ENCODE measurements at places on chromosomes 1 and 21.

- H3K4me1 ChIP-seq, result no peaks in the 10 kb centered on the region
- H3K27ac ChIP-seq, result no peak overlapping the region
- no peak overlapping the region for H3K4me3 ChIP-seq
- no peak for DNase-seq
- H3K27me3 ChIP-seq, result no peaks in the 10 kb centered on the region
These were observed 15.4 kb downstream of the COL9A2 start for GRCh38 chr1:40301541-40302299.

DNA sequence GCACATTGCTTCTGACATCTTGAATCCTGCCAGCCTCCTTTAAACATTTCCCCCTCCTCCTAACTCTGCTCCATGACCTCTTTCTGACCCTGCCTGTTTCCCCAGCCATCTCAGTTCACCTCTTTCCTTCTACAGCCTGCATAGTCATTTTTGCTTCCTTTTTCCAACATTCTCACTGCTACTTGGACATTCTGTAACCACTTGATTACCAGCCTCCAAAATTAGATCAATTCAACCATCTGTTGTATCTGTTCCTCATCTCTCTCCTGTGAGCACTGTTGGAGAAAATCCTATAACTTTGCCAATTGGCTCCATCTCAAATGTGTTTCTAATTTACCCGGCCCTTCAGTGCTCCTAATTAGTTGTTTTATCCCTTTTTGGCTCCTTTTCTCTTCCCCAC lies 27.5 kb upstream of the GPR88 start:
- no peak overlapping the region for H3K4me3 ChIP-seq
- H3K27ac ChIP-seq, result no peak overlapping the region
- no peaks in the 10 kb centered on the region for H3K27me3 ChIP-seq
- no peaks in the 10 kb centered on the region for H3K36me3 ChIP-seq
- DNase-seq, result no peak
- H3K4me1 ChIP-seq, result no peaks in the 10 kb centered on the region

DNA sequence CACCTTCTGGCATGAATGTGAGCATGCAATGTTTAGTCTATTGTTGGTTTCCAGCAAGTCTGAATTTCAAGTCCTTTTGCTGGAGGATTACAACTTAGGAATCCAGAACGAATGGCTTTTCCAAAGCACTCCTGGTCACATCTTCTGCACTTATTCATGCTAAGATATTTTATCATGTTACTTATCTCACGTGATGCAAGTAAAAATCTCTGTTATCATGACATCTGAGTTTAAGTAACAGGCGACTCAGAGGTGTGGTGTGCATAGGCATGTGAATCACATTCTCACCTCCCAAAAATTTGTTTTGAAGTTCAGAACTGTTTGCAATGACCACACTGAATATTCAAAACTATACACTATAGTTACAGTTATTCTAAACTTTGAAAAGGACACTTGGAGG lies 204.8 kb upstream of the FGGY start:
- no peak overlapping the region for H3K27ac ChIP-seq
- no peaks in the 10 kb centered on the region for H3K27me3 ChIP-seq
- no peaks in the 10 kb centered on the region for H3K36me3 ChIP-seq
- no peak for DNase-seq
- no peak overlapping the region for H3K4me3 ChIP-seq

GRCh38 chr1:207781312-207781711 lies 29.5 kb downstream of the CD46 start:
- H3K27ac ChIP-seq, result no peak overlapping the region
- H3K27me3 ChIP-seq, result no peaks in the 10 kb centered on the region
- no peak for DNase-seq
- H3K4me1 ChIP-seq, result no peaks in the 10 kb centered on the region
- no peak overlapping the region for H3K4me3 ChIP-seq

- H3K4me1 ChIP-seq, result no peaks in the 10 kb centered on the region
- no peak overlapping the region for H3K4me3 ChIP-seq
- H3K36me3 ChIP-seq, result no peaks in the 10 kb centered on the region
These were observed 14.9 kb downstream of the SLC26A9 start for GRCh38 chr1:205928317-205928716.

GRCh38 chr1:56525489-56526041 lies 53.8 kb downstream of the PLPP3 start:
- peaks cover 6% of the 10 kb centered on the region for H3K36me3 ChIP-seq
- H3K4me3 ChIP-seq, result no peak overlapping the region
- no peak for DNase-seq
- no peaks in the 10 kb centered on the region for H3K27me3 ChIP-seq
- no peak overlapping the region for H3K27ac ChIP-seq

DNA sequence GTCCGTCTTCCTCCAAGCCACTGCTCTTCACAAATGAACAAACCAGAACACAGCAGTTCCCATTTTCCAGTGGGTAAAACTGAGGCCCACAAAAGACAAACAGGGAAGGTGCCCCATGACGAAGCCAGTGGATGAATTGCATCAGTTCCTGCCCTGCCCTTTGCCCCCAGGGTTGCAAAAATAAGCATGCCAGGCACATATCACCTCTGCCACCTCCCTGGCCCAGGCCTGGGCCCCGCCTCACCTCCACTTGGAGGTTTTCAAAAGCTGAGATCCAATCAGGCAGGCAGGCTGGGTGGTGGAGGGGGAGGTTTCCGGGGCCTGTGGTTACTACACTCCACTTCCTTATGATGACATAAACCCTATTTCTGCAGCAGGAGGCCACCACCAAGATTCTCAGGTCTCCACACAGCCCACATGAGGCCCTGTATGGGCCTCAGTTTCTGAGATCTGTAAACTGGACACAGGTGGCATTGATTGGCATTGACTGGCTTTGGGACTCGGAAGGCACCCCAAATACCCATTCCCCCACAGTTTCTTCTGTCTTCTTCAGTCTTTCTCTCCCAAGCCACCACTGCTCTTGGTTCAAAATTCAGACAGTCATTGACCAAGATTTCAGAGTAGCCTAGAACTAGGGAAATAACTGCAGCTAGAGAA lies 4.1 kb downstream of the KIF21B start:
- no peaks in the 10 kb centered on the region for H3K36me3 ChIP-seq
- H3K27ac ChIP-seq, result no peak overlapping the region
- no peak for DNase-seq

- no peak for DNase-seq
- H3K27ac ChIP-seq, result no peak overlapping the region
- peak overlapping the region; percentile 39 for H3K4me3 ChIP-seq
- H3K4me1 ChIP-seq, result peaks cover 12% of the 10 kb centered on the region
These were observed 15.6 kb downstream of the HLX start for GRCh38 chr1:220894924-220895256.

- peak overlapping the region; percentile 13 for H3K4me3 ChIP-seq
- DNase-seq, result no peak
- no peaks in the 10 kb centered on the region for H3K4me1 ChIP-seq
- no peaks in the 10 kb centered on the region for H3K36me3 ChIP-seq
- H3K27me3 ChIP-seq, result no peaks in the 10 kb centered on the region
- no peak overlapping the region for H3K27ac ChIP-seq
These were observed 82.8 kb downstream of the DISP1 start for GRCh38 chr1:222897527-222898190.

DNA sequence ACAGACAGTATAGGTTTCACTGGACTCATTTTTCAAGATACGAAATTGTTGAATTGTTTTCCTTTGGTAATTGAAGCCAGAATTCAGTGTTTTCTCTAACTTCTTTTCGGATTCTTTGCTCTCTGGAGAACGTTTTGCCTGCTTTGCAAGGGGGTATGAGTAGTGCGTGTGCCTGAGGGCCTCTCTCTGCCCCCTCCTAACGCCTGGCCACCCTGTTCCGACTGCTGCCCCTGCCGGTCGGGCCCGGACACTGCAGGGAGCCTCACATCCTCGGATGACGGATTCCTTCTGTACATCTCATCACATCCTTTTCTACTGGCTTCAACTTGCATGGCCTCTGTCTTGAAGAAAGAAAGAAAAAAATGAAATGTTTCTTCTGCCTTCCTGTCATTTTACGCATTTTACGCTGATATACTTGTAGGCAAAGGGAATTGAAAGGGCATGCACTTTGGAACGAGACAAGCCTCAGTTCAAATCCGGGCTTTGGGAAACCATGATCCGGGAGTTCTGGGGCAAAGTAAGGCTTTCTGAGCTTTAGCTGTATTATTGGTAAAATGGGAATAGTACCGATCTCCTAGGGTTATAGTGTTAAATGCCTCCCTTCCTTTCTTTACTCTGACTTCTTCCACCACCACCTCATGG lies 65.1 kb downstream of the DISC1 start:
- H3K27ac ChIP-seq, result no peak overlapping the region
- H3K4me1 ChIP-seq, result no peaks in the 10 kb centered on the region
- H3K4me3 ChIP-seq, result no peak overlapping the region
- no peaks in the 10 kb centered on the region for H3K27me3 ChIP-seq
- H3K36me3 ChIP-seq, result no peaks in the 10 kb centered on the region

DNA sequence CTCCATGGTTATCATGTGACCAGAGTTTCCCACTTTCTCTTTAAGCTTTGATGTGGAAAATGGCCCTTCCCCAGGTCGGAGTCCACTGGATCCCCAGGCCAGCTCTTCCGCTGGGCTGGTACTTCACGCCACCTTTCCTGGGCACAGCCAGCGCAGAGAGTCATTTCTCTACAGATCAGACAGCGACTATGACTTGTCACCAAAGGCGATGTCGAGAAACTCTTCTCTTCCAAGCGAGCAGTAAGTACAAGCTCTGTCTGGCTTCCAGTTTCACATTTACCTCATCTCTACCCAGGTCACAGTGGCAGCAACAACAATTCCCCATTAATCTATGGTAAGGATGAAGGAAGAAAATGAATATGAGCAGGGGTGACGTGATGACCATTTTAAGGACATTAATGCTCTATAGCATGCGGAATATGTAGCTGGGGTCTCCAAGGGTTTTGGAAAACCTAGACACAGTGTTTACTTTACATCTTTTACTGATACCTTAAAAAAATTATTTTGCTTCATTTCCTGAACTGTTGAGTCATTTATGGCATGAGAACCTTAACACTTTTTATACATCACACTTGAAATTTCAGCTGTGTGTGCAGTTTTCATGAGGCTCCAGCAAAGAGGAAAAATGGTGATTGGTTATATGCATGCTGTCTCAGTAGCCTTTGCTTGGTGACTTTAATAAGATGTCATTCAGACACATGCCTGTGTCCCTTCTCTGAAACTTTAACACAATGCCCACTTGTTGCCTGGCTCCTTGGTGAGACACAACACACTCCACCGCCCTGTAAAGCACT lies 286.3 kb upstream of the SGIP1 start:
- H3K4me3 ChIP-seq, result no peak overlapping the region
- no peaks in the 10 kb centered on the region for H3K36me3 ChIP-seq
- H3K4me1 ChIP-seq, result peaks cover 10% of the 10 kb centered on the region
- H3K27ac ChIP-seq, result peak overlapping the region; percentile 66
- no peaks in the 10 kb centered on the region for H3K27me3 ChIP-seq
- DNase-seq, result no peak

GRCh38 chr1:209767706-209768105 lies 11.9 kb downstream of the TRAF3IP3 start:
- no peaks in the 10 kb centered on the region for H3K36me3 ChIP-seq
- H3K27ac ChIP-seq, result no peak overlapping the region
- H3K27me3 ChIP-seq, result no peaks in the 10 kb centered on the region
